ENCODE measurements at places on chromosomes 4 and X.

DNA sequence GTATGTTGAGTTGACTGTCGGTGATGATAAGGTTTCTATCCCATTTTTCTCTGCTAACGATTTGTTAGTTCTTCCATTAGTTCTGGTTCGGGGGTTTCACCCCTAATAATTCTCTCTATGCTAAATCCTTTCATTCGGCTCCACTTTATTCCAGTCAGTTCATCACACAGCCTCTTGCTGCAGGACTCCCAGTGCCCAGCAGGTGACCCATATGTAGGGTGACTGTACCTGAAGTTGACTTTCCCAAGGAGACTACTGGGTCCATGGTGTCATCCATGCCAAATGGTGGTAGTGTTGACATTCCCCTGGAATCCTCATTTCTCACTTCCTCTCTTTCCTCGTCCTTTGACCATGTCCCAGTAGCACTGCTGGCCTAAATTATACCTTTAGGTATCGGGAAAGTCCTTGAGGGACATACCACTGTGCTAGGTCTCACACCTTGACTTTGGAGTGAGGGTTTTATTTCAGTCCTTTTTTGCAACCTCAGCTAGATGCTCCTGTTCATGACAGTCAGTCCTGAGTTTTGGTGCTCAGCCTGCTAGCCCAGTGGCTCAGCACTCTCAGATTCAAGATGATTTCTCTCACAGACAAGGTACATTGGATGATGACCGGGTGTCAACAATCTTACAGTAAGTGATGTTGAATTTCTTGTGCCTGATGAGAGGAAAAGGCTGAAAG, 105.1 kb upstream of the ARHGAP24 start:
- no peak for DNase-seq

DNA sequence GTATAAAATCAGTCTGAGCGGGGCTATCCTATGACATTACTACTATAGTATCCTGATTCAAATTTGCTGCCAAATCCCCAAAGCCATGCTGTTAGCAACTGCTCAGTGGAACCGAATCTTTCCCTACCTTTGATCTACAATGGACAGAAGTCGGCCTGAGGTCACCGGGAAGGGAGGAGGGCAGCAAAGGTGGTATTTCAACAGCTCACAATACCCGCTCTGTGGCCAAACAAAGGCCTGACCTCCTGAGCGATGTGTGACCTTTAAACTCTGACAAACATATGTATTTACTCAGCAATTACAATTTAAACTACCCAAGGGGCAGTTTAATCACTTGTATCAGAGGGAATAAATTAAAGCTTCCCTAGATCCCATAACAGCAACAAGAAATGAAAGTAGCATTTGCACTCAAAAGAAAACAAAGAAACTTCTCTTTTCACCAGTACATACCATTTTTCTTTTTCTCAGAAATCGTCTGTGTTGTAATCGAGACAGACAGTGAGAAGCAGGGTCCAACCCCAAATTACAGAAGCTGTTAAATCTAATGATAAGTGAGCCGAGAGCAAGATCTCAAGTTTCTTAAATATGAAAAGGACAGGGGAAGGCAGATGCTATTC, 11.6 kb upstream of the TMEM128 start:
- DNase-seq: no peak

- no peak for DNase-seq
Observed at GRCh38 chrX:2549876-2550275, 49.1 kb upstream of the DHRSX start.

- DNase-seq: no peak
Observed at GRCh38 chr4:88446124-88446523, 10.8 kb upstream of the HERC5 start.

GRCh38 chr4:76611616-76612207, 176.7 kb downstream of the SHROOM3 start:
- no peak for DNase-seq

DNA sequence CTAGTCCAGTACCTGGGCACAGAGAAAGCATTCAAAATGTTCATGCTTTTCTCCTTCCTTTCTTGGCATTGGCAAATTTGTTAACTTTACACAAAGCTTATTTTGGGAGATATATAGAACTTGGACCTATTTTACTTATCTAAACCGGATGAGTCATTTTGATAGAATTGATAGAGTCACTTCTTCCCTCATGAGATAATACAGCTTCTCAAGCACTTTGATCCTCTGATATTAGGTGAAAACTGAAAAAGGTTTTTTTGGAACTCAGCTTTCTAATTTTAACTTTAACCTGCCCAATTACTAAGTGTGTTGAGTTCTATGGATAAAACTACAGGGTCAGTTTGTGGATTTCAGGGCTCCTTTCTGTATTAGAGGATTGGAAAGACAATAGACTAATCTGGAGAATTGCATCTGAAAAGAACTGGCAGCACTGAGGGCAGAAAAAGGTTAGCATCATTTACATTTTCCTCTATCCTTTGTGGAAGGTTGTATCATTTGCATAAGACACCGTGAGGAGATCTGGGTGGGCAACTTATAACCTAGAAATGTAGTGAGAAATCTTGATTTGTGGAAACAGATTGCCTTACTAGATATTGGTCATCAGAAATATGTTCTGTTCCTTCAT, 2.4 kb downstream of the WDR44 start:
- no peak for DNase-seq

DNA sequence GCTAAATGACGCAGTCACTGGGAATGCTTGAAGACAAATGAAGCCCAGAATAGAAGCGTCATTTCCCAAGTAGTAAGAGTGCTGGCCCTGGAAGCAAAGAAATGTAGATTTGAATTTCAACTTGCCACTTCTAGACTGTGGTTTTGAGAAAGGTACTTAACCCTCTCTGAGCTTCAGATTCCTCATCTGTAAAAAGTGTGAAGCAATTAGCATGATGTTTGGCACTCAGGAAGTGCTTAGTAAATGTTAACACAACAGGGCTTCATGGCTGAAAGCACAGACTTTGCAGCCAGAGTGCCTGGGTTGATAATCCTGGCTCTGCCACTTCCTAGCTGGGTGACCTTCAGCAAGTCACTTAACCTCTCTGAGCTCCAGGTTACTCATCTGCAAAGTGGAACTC, 147.4 kb upstream of the RPS6KA3 start:
- no peak for DNase-seq

GRCh38 chr4:17367201-17367600, 144.7 kb downstream of the QDPR start:
- no peak for DNase-seq

GRCh38 chr4:174929346-174929745, 11.2 kb downstream of the ADAM29 start:
- DNase-seq: no peak

DNA sequence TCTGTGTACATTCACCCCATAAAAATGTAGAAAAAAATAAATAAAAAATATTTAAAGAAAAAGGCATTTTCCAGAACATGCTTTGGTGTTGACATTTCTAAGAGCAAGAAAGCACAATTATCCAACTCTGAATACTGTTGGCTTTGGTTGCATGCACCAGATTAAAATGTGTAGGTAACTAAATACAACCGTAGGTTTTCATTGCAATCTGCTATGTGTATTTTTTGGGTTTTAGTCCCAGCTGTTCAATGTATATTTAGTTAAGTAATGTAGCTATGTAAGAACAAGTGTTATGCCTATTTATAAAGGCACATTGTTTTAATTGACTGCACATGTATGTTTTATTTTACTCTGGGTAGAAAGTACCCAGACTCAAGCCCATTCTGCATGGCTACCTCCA, 108.1 kb upstream of the PAQR3 start:
- DNase-seq: no peak

DNA sequence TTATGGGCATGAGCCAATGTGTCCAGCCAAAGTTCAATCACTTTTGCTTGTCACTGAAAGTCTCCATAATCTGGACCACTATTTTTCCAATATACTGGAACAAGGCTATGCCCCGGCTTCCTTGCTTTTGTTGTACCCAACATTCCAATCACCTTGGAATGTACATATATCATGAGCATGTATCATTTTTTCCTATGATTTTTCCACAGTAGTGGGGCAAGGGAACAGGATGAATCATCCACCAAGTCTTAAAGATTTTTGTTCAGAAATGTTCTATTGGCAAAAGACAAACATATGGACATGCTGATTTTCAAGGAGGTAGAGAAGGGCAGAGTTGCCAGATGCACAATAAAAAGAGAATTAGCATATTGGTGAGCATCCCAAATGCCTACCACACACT, 548.1 kb upstream of the INTU start:
- DNase-seq: no peak

DNA sequence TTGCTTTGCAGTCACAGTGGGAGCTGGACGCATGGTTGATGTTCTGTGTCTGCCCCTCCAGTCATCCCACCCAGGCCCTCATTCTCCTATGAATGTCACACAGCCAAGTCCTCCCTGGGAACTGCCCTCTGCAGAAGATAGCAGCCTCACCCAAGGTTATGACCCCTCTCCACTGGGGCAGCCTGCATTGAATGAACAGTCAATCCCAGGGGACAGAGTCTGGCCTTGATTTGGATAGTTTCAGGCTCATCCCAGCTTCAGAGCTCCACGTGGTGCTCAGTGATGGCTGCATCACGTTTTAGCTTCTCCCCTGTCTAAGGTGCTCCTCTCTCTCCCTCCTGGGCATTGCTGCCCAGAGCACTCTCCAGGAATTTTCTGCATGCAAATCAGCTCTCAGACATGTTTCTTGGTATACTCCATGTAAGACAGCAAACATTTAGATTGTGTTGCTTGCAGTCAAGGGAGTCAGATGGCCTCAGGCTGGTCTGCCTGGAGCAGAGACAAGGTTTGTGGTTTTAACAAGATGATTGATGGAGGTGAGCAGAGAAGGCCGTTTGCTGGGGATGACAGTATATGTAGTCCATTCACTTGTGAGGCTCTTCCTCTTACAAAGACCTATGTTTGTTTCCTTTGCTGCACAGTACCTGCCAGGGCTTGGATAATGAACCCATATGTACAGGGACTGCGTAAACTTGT, 56.1 kb upstream of the MSX1 start:
- DNase-seq: no peak

DNA sequence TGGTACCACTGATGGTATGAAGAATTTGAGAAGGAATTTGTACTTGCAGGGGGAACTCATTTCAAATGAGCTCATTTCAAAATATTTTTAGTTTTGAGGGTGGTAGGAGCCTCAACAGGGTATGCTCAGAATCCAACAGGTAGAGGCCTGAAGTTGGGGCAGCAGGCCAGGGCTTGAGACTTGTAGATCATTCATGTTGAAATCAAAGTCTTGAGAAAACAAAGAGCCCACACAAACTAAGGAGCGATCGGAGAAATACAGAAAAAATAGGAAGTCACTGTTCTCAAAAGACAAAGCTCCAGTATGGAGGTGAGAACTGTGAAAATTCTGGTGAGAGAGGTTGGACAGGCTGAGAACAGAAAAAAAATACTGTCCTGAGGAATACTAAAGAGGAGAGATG, 979 bp upstream of the SLC9A6 start:
- no peak for DNase-seq

DNA sequence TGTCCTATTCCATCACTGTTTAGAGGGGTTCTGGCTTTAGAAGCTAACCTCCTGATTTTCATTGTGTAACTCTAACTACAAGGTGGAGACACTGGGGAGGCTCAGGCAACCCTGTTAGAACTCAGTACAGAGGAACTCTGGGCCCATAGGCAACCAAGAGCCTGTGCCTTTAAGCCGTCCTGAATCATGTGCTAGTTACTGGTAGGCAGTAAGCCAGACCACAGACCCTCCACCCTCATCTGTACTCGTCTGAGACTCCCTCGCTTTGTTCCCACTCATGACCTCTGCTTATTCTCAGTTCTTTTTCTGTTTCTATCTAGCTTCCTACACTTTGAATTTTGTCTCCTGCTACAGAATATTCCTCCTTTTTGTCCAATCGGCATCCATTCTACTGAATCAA, 31.4 kb downstream of the TBC1D1 start:
- no peak for DNase-seq

- DNase-seq: no peak
Observed at GRCh38 chr4:11051181-11051580, 366.6 kb upstream of the CLNK start.

GRCh38 chrX:40360557-40360956, 220.2 kb upstream of the ATP6AP2 start:
- DNase-seq: no peak

DNA sequence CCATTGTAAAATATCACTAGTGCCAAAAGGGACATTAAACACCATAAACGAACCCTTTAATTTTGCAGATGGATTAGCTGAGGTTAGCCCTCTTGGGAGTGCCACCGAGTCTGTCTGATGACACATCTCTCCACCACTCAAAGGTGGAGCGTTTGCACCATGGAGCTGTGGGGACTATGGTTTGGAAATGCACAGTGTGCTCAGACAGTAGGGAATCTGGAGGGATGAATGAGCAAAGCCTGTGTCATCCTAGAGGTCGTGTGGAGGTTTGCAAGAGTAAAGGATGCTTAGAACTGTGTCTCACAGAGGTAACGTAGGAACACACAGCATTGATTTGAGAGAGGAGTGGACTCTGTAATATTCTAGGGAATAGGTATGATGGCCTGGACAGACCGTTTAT, 93.7 kb downstream of the CLNK start:
- DNase-seq: no peak

DNA sequence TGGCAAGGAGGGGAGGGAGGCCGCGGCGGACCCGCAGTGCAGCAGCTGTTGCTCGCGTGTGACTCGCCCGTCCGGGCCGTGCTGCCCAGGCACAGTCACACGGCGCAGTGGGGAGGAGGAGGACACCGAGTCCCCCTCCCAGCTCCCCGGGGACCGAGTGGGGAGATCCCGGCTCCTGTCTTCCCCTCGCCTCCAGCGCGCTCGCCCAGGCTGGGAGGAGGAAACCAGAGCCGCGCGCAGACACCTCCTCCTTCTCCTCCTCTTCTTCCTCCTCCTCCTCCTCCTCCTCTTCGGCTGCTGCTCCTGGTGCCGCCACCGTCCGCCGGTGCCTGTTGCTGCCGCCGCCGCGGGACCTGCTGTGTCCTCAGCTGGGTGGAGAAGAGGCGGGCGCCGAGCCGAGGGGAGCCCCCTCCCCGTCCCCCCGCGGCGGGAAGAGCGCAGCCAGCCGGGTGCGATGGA, at the start of gene TBC1D1:
TBC1D1 (plus strand) TSS at position 284 of the 459 bp plus-strand sequence. CDS start 11,012 bp downstream, outside the sequence.
- DNase-seq: peak; percentile 14

GRCh38 chrX:97787311-97787710, 903.6 kb downstream of the RPA4 start:
- no peak for DNase-seq

- no peak for DNase-seq
Observed at GRCh38 chr4:54373718-54374210, 144.7 kb downstream of the PDGFRA start.

DNA sequence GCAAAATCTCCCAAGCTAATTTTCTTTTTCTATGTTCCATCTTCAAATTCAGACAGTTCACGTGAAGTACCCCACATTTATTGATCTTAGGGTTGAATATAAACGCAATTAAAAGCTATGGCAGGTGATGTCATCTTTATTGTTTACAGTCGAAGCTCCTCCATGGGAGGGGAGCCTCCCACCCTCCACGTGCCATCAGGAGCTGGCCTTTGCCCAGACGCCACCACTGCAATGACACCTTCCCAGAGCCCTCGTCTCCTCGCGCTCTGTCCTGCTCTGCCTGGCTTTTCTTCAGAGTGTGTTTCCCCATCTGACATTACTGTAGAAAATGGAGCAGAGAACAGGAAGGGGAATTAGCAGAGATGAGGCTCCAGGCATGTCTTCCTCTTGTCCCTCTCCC, 18.8 kb upstream of the CYP4V2 start:
- DNase-seq: no peak

- no peak for DNase-seq
Observed at GRCh38 chr4:130054908-130055307, 959.0 kb downstream of the C4orf33 start.

- DNase-seq: no peak
Observed at GRCh38 chrX:40177117-40177430, 79.3 kb upstream of the BCOR start.
